ENCODE measurements at places on chromosomes 11 and 22.

- no peak for DNase-seq
Observed at GRCh38 chr11:289398-289711, 429 bp downstream of the PGGHG start.

GRCh38 chr22:38348751-38349496 lies 31.7 kb upstream of the CSNK1E start:
- no peak for DNase-seq

DNA sequence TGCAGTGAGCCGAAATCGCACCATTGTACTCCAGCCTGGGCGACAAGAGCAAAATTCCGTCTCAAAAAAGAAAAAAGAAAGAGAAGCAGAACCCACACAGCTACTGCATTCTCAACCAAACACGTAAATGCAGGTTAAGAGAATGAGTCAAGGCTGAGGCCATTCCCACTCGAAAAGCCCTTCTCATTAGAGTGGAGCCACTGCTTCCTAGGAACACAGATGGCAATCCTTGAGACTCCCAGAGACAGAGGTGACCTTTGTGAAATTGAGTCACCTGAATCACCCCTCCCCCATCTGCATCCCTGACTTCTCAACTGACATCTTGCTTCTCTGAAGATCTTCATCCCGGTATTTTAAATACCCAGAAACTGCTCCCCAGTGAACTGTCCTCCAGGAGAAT lies 8.2 kb downstream of the PACSIN2 start:
- no peak for DNase-seq

DNA sequence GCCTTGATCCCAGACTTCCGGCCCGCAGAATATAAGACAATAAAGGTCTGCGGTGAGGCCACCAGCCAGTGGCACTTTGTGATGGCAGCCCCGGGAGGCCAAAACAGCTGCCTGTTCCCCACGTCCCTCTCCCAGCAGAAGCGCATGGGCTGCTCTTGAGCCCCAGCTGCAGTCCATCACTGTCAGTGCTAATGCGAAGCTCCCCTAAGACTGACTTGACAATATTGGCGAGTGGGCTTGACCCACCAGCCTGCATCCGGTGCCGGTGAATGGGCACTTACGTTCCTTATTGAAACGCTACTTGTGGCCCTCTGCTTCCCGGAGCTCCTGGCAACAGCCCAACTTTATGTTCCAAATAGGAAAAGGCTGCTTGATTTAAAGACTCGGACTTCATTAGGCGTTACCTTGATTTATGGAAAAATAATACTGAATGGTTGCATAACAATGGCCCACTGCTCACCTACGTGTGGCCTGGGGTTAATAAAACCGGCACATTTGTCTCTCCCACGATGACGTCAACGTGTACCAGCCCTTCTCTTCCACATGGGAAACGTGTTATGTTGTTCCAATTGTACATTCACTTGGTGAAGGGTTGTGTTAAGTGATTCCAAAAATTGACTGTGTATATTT lies 93.4 kb upstream of the SEPTIN5 start:
- no peak for DNase-seq

GRCh38 chr11:102423936-102424335 lies 28.6 kb downstream of the TMEM123 start:
- DNase-seq = no peak

GRCh38 chr22:30176431-30176830 lies 70.1 kb downstream of the LIF start:
- DNase-seq = no peak

DNA sequence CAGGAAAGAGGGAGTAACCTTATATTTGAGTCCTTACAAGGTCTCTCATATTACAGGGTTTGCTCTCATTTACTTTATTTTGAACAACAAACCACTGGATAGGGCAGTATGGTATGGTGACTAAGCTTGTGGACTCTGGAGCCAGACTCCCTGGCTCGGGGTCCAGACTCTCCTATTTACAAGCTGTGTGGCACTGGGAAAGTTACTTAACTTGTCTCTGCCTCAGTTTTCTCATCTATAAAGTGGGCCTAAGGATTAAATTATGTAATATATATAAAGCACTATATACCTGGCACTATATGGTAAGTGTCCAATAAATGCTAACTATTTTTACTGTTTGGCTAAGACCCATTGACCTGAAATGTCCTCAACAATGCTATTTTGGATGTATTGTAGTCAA lies 1.7 kb upstream of the DCHS1 start:
- no peak for DNase-seq

GRCh38 chr11:123063826-123064657 lies 2.1 kb upstream of the HSPA8 start:
- no peak for DNase-seq

DNA sequence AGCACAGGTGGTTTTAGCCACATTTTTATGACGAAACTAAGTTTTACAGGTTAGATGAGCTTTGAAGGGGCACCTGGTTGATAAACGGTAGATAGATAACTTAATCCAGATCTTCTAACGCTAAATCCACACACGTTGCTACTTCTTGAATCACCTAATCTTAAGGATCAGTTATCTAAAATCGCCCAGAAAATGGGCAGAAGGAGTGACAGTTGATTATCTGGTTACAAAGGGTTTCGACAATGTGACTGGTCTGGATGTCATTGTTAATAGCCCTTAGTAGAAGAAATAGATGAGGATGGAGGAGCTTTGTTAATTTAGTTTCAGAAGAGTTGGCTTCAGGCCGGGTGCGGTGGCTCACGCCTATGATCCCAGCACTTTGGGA lies 43.7 kb downstream of the SCGB1A1 start:
- DNase-seq = no peak

DNA sequence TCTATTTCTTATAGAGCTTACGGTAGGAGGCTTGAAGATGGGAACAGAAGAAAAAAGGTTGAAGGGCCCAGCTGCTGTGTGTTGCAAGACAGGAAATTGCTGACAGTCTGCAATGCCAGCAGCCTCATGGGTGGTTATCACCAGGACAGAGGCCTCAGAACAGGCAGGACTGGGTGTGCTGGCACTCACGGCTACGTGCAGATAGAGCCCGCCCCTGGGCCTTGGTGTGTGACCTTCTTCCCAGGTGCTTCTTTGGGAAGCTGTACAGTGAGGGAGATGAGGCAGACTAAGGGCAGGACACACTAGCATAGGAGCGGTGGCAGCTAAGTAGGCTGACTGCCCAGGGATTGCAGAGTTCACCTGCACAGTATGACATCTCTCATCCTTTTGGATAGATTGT lies 12.6 kb downstream of the PRAME start:
- no peak for DNase-seq

- no peak for DNase-seq
Observed at GRCh38 chr11:11229647-11230046, 123.4 kb downstream of the CSNK2A3 start.

DNA sequence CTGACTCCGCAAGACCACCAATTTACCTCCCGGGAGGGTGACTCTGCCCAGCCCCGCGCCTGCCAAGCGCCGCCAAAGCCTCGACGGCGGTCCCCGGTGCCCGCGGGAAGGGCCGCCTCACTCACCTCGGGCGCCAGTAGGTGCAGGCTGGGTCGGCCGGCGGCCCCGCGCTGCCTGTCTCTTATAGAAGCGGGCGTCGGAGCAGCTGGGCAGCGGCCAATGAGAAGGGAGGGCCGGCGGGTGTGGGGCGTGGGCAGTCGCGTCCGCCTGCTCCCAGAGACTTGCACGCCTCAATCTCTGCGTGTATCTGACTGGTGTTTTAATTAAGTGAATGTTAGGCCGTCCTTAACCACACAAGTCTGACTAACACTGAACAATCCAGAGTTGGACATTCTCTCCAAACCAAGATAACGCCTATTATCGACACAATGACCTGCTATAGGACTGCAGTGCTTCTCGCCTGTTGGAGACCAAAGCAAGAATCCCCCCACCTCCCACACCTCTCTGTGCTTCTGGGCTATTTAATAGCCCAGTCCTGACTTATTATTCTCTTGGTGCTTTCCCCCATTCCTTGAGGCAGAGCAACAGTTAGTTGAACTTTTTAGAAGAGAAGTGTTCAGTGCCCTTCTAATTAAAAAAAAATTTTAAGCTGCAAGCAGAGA lies at the start of gene TPH1:
TPH1 (minus strand) TSS at position 154 of the 662 bp plus-strand sequence. CDS start 5,507 bp downstream, outside the sequence.
- no peak for DNase-seq

GRCh38 chr11:121814962-121815361 lies 301.1 kb downstream of the BLID start:
- DNase-seq = no peak

DNA sequence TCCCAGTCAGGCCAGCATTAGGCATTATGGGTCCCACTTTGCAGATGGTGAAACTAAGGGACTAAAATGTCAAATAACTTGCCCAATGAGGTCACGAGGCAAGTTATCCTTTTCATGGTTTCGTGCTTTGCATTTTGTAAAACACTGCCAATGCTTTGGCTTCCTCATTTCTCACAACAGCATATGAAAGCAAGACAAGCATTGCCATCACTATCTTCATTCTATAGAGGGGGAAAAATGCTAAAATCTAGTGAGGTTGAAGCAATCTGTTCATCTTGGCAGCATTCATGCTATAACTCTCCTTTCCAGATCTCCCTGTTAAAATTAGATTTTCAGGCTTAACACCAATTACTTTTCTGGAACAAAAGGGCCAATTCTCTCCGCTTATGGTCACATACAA lies 14.8 kb downstream of the FAM181B start:
- DNase-seq = no peak

DNA sequence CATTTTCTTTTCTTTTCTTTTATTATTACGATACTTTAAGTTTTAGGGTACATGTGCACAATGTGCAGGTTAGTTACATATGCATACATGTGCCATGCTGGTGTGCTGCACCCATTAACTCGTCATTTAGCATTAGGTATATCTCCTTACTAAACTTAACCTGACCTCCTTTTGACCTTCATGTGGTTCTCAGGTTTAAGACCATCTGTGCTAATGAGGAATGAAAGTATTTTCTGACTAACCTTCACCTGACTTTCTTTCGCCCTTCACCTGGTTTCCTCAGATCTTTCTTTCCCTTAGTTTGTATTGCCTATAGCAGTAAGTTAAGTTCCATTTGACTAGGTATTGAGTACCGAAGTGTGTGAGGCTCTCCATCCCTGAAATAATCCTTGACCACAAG lies 6.5 kb downstream of the EXPH5 start:
- no peak for DNase-seq

- DNase-seq = no peak
Observed at GRCh38 chr11:69765498-69765995, 9.6 kb downstream of the FGF4 start.

GRCh38 chr11:108468478-108468864 lies 1.1 kb upstream of the C11orf65 start:
- DNase-seq = no peak

DNA sequence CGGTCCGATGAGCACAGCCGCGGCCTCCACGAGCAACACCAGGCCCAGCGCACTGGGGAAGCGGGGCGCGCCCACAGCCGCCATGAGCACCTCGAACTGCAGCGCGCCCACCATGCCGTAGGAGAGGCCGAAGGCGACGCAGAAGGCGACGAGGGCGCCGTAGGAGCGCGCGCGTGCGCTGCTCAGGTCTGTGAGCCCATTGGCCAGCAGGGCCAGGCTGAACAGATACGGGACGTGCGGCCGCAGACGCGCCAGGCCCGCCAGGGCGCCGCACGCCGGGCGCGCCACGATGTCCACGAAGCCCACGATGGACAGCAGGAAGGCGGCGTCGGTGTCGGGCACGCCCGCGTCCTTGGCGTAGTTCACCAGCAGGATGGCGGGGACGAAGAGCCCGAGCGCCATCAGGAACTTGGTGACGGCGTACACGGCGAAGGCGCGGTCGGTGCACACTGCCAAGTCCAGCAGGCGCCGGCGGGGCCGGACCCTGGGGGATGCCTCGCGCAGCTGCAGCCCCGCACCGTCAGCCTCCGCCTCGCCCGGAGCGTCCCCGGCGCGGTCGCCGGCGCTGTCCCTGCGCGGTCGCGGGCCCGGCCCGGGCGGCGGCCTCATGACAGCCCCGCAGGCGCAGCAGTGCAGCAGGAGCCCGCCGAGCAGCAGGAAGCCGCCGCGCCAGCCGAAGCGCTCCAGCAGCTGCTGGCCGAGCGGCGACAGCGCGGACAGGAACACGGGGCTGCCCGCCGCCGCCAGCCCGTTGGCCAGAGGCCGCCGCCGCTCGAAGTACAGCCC lies 2.9 kb downstream of the SLC16A8 start:
- DNase-seq = no peak

DNA sequence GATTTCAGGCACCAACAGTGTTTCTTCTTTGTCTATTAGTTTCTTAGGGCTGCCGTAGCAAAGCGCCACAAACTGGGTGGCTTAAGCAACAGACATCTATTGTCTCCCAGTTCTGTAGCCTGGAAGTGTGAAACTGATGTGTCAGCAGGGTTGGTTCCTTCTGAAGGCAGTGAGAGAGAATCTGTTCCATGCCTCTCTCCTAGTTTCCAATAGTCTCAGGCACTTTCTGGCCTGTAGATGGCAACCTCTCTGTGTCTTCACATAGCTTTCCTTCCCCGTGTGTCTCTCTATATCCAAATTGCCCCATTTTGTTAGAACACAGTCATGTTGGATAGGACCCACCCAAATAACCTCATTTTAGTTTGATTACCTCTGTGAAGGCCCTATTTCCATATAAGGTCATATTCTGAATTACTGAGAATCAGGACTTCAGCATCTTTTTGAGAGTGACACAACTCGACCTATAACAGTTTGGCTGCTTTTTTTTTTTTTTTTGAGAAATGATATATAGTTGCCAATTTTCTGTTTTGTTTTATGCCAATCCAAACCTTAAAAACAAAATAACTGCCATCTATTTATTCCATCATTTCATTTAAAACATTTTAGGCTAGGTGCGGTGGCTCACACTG lies 108.2 kb downstream of the SLC36A4 start:
- DNase-seq = no peak

- DNase-seq = no peak
Observed at GRCh38 chr11:114179234-114179941, 116.8 kb upstream of the NNMT start.

GRCh38 chr22:45942344-45942743 lies 34.6 kb downstream of the WNT7B start:
- DNase-seq = no peak

DNA sequence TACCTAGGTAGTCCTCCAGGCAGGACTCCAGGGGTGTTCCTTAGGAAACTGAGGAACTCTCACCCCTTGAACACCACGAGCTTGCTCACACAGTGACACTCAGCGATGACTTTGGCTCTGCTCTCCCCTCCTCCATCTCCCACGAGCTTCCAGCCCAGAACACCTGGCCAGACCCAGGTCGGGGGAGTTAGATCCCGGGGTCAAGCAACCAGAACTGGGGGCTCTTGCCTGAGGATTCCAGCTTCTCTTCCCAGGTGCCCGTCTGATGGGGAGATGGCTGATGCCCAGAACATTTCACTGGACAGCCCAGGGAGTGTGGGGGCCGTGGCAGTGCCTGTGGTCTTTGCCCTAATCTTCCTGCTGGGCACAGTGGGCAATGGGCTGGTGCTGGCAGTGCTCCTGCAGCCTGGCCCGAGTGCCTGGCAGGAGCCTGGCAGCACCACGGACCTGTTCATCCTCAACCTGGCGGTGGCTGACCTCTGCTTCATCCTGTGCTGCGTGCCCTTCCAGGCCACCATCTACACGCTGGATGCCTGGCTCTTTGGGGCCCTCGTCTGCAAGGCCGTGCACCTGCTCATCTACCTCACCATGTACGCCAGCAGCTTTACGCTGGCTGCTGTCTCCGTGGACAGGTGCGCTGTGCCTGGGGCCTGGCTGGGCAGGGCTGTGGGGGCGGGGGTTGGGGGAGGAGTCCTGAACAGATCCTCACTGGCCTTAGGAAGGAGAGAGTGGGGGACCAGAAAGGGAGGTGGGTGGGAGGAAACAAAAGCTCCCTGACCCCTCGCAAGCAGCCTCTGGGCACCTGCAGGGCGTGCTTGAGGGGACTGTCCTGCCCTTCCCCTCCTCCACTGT lies at the start of gene GALR3:
GALR3 (plus strand) TSS at position 249 of the 852 bp plus-strand sequence; CDS start at position 274, 25 bp downstream.
- DNase-seq = no peak

GRCh38 chr22:20324139-20324516 lies 4.3 kb upstream of the DGCR6L start:
- DNase-seq = no peak

All from effector memory CD8-positive, alpha-beta T cell (primary cell).